Caki2 (cell line): ENCODE measurements at places on chromosomes 5 and 9.

DNA sequence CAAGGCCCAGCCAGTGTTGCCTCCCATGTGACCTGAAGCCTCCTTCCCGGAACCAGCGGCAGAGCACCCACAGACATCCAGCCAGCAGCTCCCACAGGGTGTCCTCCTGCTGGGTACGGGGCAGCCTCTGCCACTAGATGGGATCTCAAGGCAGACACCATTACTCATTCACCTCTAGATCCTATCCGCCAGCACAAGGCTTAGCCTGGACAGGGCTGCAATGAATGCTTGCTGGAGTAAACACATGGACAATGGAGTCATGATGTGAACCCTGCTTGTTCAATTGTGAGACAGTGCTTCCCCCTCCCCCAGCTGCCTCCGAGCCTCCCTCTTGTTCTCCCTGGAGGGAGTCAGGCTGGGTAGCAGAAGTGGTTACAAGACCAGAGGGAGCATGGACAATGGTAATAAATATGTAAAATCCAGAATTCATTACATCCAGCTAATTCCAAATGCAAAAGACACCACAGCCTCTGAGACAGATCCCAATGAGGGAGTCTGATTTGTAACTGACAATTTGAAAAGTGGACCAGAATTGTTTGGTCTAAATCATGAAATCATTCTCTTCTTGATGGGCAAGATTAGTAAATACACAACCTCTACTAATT, 132.0 kb downstream of the CRB2 start:
- no peak for DNase-seq

GRCh38 chr9:129665389-129665775, at the start of gene PRRX2:
Gene PRRX2 (plus strand): TSS chr9:129665647. CDS start chr9:129665868, 221 bp downstream.
- no peak for DNase-seq

DNA sequence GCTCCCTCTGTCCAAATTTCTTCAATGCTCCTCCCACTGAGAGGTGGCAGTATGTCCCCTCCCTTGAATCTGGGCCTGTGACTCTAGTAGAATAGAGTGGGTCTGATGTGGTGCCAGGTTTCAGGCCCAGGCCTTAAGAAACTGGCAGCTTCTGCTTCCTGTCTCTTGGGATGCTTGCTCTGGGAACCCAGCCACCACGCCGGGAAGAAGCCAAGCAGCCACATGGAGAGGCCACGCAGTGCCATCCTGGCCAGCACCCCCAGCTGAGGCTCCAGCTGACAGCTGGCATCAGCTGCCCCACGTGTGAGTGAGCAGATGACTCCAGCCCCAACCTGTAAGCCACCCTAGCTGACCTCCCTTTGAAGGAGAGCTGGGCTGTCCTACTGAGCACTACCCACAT, 7.3 kb upstream of the TSPAN17 start:
- DNase-seq = no peak

- peak; percentile 47 for DNase-seq
Observed at GRCh38 chr5:56269216-56269927, 36.2 kb upstream of the ANKRD55 start.

- no peak for DNase-seq
Observed at GRCh38 chr5:127031147-127031862, 947 bp upstream of the MARCHF3 start.

GRCh38 chr5:98902733-98903132, 26.1 kb downstream of the CHD1 start:
- no peak for DNase-seq

GRCh38 chr9:136107953-136108647, 10.6 kb downstream of the TMEM250 start:
- peak; percentile 64 for DNase-seq

GRCh38 chr9:72904267-72905093, 48.4 kb downstream of the ALDH1A1 start:
- no peak for DNase-seq

DNA sequence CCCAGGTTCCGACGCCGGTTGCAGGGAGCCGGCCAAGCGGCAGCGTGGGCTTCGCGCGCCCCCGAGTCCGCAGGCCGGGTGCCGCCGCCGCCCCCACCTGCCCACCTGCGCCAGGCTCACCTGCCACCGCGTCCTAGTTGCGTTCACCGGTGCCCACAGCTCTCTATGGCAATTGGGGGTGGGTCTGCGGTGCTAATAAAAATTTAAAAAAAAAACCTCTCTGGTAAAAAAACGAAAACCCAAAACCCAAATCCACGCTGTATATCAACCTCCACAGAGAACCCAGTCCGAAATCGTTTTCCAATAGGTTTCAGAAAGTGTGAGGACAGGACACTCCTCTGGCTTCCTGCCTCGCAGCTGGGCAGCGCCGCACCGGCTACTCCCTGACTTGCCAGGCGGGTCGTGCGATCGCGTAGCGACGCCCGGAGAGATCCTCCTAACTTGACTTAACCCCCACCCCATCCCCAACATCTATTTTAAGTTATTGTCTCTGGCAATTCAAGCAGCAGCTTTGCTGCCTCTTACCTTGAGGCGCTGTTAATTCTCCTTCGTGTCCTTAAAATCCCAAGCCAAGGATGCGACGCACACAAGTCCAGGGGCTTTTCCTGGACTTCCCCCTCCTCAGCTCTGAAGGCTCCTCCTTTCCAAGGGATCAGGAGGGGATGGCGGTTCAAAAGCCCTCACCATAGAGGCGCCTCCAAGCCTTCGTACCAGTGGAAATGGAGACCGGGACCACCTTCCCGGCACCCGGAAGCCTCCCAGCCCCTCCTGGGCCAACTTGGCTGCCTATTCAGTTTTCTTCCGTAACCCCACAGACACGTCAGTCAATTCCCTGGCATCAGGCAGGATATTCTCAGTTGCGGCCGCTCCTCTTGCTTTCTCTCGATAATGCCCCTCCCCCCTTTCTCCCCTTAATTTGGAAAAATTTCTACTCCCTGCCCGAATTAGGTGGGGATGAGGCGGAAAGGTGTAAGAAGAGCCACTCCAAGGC, 1639.4 kb upstream of the C9orf72 start:
- DNase-seq = peak; percentile 9

GRCh38 chr9:104386013-104386412, 118.0 kb upstream of the OR13F1 start:
- DNase-seq = no peak

DNA sequence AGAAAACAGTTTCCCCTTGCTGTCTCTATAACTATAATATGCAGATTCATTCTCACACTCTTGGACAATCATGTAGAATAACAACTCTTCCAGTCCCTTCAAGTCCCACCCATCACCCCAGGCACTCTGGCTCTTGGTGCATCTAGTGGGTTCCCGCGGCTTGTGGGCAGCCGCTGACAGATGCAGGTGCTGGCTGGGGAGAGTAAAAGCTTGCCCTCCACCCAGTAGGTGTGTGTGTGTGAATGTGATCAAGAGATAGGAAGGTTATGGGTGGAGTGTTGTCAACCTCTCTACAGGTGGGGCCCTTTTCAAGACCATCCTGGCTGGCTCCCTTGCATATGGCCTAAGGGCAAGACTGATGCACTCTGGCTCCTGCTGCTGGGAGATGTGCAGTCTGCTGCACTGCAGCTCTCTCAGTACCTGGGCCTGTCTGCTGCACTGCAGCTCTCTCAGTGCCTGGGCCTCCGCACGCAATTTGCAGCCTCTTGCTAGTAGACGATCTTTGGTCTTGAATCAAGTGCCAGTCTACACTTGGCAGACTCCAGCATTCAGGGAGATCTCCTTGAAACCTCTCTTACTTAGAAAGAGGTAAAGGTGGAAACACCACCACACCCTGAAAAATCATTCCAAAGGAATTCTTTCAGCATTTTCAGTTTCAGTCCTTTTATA, 189.7 kb upstream of the GDNF start:
- no peak for DNase-seq

GRCh38 chr5:67149951-67150523, 46.6 kb downstream of the CD180 start:
- no peak for DNase-seq

DNA sequence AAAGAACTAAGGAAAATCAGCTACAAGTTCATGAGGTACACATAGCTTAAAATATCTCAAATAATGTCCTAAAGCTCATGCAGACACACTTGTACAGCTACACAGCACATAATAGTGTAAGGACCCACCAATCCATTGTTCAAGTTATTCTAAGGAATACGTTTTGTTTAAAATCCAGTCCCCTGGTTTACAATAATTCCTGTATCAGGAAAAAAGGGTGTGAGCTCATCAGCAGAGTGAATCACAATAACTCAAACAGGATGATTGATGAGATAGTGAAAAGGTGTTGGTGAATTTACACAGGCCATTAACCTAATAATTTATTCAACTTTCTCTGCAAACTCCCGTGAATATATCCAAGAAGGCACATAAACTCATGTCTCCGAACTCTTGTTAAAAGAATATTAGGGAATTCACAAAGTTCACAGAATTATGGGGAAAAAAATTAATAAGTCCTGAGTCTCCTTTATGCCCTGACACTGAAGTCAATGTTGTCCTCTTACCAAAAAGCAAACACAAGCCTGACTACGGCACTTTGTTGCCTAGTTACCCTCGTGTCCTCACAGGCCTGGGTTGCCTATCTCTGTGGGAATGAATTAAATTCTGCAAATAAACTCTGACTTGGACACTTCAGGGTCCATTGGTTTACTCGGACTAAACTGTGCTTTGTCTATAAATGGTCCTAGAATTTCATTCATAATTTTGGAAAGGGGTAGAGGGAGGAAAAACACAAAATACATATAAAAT, 142.8 kb upstream of the PDE4D start:
- no peak for DNase-seq

- DNase-seq = no peak
Observed at GRCh38 chr5:16033187-16033925, 146.2 kb downstream of the MARCHF11 start.

GRCh38 chr5:9681706-9682105, 51.6 kb upstream of the TAS2R1 start:
- no peak for DNase-seq

- no peak for DNase-seq
Observed at GRCh38 chr5:7779019-7780005, 71.6 kb downstream of the CFAP90 start.

- no peak for DNase-seq
Observed at GRCh38 chr5:74360535-74361210, 279.9 kb downstream of the ENC1 start.

GRCh38 chr5:118236108-118236849, 752.1 kb downstream of the DTWD2 start:
- no peak for DNase-seq

GRCh38 chr5:57042524-57042931, 90.6 kb upstream of the MIER3 start:
- DNase-seq = no peak

DNA sequence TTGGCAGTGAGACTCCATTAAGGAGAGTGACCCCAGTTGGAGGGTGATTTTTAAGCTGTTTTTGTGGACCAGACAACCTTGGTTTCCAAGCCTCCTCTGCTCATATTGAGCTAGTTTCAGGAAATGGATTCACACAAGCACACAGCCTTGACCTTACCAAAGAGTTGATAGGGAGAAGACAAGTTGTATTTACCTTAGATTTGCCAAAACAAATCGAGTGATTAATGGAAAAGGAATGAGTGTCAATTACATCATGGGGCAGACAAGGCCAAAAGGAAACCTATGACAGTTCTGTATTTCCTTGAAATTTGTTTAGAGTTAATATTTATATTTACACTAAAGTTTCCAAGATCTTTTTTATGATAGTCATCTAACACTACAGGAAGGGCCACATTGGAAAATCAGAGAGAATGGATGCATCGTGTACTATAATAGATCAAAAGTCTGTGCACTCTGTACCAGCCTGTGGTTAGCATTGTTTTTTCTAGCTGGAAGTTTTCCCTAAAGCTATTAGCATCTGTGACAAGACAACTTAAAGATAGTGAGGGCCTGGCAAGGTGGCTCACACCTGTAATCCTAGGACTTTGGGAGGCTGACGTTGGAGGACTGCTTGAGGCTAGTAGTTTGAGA, 86.0 kb upstream of the FER start:
- peak; percentile 10 for DNase-seq

DNA sequence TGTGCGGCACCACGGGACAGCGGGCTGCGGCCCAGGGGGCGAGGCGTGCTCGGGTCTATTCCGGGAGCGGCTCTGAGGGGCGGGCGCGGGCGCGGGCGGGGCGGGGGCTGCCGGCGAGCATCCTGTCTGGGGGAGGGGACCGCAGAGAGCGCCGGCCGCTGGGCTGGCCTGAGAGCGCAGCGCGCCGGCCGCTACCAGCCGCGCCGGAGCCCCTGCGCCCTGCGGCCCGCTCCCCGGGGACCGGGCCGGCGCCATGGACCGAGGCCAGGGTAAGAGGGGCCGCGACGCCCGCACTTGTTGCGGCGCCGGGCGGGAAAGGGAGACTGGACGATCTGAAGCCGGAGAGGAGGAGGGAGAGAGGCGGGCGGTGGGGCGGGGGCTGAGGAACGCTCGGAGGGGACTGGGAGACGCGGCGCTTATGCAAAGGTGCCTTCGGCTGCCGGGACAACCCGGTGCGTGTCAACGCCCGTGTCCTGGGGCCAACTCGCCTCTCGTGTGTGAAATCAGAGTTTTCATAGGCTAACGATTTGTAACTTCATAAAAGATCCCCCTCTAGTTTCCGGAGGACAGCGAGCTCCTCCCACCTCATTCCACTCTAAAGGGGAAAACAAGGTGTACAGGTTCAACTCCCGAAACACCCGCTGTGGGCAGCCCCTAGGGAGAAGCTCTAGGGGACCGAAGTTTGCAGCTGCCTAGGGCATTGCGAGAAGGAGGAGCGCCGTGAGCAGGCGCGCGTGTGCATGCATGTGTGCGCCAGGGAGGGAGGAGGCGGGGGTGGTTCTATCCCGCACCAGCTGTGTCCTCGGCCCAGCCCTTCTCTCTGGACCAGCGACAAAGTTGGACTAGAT, at the start of gene AFAP1L1:
Gene AFAP1L1, plus strand, starts transcription at position 144 of the 848 bp plus-strand sequence. Its CDS starts 110 bp downstream, at position 254.
- peak; percentile 50 for DNase-seq

DNA sequence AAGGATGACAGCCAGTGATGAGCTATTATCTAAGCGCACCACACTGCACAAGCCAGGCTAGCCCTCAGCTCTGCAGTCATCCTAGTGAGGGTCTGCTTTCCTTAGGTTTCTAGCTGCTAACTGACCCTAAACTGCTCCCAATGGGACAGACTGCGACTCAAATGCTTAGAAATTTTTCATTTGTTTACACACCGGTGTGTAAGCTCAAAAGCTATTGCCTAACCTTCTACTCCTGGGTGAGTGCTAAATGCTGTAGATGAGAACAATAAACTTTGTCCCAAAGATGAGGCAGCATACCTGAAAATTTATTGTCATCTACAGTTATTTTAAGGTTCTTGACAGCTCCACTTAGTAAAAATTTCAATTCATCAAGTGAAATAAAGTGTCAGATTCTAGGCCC, 311.4 kb downstream of the TMEM167A start:
- no peak for DNase-seq

DNA sequence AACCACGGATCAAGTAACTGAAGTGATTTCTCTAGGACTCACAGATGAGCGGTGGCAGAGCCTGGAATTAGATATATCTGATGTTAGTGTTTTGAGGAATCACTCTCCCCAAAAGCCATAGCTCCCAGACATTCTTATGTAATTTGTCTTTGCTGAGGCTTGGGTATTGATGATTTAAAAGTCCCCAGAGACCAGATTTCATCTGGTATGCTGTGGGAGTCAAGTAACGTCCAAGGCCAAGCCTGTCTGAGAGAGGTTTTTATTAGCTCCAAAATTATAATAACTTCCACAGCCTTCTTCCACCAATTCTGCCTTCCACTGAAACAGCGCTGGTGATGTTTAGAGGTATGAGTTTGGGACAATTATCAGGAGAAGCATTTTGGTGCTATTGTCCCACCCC, 21.3 kb upstream of the KCNIP1 start:
- no peak for DNase-seq

- no peak for DNase-seq
Observed at GRCh38 chr9:99601571-99602111, 220.0 kb upstream of the NR4A3 start.
